ENCODE measurements at places on chromosomes 2 and 18. TPM values are rescaled to one million over a fixed set of nuclear protein-coding genes. Genes with fewer than 3 reads are reported as not detected.

Gene CWC22
- 11.6 TPM for total RNA-seq

Gene ANKRD44
- 7.4 TPM for total RNA-seq

Gene SNED1
- 8.0 TPM for total RNA-seq

Gene EPAS1
- 200 TPM for total RNA-seq

Gene TUBA4B
- total RNA-seq = not detected

Gene SEMA4C
- 18.2 TPM for total RNA-seq

Gene ELOA2
- not detected for total RNA-seq

Gene LRRC30
- total RNA-seq = not detected

Gene DSG1
- 0.89 TPM for total RNA-seq

GRCh38 chr2:65390134-65390533 is 42.3 kb downstream of the SPRED2 start:
- DNase-seq = no peak

GRCh38 chr2:48126162-48126561 is 219.9 kb upstream of the FBXO11 start:
- DNase-seq = peak; percentile 47

DNA sequence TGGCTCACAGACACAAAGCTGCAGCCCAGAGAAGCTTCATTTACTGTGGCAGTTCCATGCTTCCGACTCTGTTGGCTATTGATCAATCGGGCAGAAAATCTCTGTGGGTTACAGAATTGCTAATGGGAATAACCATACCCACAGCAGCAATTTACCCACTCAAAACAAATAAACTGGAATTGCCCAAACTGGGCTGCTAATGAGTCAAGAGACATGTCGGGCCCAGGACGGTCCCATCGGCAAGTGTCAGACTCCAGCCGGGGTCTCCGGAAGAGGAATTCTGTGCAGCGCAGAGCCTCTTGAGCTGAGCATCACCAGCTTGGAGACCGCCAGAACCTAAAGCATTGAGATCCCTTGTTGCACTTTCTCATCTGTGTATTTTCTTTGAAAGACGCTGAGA is 67.8 kb downstream of the TMEM18 start:
- DNase-seq = no peak

DNA sequence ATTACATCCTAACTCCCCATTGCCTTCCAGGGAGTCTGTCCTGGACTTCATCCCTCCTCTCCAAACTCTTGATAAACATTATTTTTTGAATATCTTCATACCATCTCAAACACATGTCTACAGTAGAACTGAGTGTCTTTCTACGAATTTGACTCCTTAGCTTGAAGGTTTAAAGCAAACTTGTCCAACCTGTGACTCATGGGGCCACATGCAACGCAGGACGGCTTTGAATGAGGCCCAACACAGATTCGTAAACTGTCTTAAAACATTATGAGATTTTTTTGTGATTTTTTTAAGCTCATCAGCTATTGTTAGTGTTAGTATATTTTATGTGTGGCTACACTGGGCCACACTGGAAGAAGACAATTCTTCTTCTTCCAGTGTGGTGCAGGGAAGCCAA is 98.1 kb downstream of the PARD3B start:
- no peak for DNase-seq

- DNase-seq = no peak
Measured at GRCh38 chr2:228876276-228876675, 394.8 kb downstream of the PID1 start.

- DNase-seq = no peak
Measured at GRCh38 chr2:39608263-39608575, 57.5 kb upstream of the TMEM178A start.

GRCh38 chr2:215830304-215830703 is 183.0 kb downstream of the MREG start:
- peak; percentile 46 for DNase-seq

DNA sequence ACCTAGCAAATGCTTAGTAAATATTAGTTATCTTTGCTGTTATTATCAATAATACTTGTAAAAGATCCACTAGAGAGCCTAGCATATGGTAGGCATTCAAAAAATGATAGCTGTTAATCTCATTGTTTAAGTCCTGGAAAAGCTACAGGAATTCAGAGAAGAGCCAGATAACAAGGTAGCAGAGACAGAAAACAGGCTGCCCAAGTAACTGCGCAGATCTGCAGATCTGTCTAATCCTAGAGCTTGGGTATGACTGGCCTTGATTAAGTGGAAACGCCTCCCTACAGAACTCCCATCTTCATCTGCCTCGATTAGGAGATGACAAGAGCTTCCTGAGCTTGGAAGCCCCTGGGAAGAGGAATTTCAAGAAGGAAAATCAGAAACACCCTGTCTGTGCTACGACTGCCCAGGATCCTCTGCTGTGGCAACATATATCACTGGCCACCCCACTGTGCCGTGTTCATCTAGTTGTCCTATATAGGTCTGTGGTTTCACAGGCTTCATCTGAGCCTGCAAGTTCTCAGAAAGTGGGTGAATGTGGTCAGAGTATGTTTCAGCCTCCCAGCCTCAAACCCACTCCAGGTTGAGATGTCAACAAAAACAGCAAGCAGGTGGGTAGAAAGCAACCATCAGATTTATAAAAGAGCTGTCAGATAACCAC is 151.5 kb upstream of the PKDCC start:
- DNase-seq = no peak

DNA sequence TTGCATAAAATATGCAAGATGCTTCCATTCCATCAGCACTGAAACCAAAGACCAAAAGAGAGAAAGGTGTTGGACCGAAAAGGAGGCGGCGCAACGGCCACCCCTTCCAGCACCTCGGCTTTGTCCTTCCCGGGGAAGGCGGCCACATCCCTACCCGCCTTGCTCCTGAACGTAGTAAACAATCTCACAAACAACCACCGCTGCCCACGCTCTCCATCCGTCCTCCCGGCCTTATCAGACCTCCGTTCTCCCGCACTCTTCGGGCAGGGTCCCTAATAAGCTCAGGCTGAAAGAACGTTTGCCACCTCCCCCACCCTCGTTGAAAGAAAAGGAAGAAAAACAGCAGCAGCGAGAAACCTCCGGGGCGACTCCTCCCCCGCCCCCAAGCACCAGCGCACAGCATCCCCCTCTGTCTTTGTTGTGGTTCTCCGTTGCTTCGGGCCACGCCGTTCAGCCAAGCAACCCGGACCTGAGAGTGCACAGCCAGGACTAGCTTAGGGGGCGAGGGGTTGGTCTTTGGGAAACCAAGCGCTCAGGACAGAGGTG is 4.4 kb downstream of the EVX2 start:
- DNase-seq = no peak

- DNase-seq = no peak
Measured at GRCh38 chr18:7117390-7118355, at the start of gene LAMA1. Gene LAMA1, minus strand, starts transcription at chr18:7117797. Its CDS starts 77 bp downstream, at chr18:7117720.

- no peak for DNase-seq
Measured at GRCh38 chr2:235850771-235851551, 317.2 kb downstream of the GBX2 start.

DNA sequence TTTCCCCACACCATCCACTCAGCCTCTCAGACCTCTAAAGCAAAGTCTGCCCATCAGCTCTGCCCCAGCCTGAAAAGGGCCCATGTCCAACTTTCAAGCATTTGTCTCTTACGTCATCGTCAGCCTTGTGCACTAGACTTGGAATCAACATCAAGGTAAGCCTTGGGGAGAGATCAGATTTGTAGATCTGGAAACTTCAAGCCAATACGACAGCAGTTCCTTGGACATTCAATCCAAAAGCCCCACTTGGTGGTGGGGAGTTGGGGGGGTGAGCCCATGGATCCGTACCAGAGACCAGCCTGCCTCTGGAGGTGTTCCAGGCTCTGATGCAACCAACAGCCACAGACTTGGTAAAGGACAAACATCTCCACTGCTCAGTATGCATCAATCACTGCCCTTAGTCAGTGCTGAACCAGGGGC is 206.8 kb upstream of the MEIS1 start:
- peak; percentile 55 for DNase-seq

GRCh38 chr2:170176212-170176611 is 1.7 kb upstream of the MYO3B start:
- no peak for DNase-seq

- no peak for DNase-seq
Measured at GRCh38 chr2:19216238-19216637, 142.2 kb downstream of the OSR1 start.

- peak; percentile 84 for DNase-seq
Measured at GRCh38 chr2:217713395-217714286, 289.2 kb downstream of the TNS1 start.

DNA sequence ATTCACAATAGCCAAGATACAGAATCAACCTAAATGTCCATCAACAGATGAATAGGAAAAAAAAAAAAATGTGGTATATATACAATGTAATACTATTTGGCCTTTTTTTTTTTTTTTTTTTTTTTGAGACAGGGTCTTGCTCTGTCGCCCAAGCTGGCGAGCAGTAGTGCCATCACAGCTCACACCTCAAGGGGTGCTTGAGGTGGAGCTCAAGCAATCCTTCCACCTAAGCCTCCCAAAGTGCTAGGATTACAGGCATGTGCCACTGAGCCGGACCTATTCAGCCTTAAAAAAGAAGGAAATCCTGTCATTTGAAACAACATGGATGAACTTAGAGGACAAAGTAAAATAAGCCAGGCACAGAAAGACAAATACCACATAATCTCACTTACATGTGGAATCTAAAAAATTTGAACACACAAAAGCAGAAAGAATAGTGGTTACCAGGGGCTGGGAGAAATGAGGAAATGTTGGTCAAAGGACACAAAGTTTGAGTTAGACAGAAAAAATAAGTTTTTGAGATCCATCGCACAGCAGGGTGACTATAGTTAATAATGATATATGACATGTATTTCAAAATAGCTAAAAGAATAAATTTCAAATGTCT is 26.0 kb downstream of the TLK1 start:
- DNase-seq = no peak

- no peak for DNase-seq
Measured at GRCh38 chr2:167144179-167144898, 256.1 kb downstream of the XIRP2 start.

- no peak for DNase-seq
Measured at GRCh38 chr2:232659359-232659758, 26.0 kb downstream of the EFHD1 start.

DNA sequence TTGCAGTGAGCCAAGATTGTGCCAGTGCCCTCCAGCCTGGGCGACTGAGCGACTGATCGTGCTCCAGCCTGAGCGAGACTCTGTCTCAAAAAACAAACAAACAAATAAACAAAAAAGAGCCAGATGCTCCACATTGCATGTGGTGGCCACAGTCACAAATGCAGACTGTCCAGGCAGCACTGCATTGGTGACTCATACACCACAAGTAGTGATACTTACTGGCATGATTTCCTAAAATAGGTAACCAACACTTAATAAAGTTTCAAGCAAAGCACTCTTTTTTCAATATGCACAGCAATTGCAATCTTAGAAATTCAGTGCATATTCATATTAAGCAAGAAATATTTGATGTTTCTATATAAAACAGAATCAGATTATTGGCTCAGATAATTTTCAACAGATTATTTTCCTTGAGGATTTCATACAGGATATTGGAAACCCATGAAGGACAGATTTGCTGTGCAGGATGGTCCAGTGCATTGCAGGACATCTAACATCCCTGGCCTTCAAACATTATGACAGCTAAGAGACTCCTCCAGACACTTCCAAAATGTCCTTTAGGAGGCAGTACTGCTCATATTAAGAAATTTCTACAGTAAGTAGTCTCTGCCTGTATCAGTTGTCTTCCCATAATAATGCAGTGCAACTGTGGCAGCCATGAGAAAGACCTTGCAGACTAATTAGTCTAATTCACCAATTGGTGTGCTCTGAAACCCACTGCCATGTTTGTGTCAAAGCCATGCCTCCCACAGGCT is 10.5 kb upstream of the SLC1A4 start:
- DNase-seq = no peak

DNA sequence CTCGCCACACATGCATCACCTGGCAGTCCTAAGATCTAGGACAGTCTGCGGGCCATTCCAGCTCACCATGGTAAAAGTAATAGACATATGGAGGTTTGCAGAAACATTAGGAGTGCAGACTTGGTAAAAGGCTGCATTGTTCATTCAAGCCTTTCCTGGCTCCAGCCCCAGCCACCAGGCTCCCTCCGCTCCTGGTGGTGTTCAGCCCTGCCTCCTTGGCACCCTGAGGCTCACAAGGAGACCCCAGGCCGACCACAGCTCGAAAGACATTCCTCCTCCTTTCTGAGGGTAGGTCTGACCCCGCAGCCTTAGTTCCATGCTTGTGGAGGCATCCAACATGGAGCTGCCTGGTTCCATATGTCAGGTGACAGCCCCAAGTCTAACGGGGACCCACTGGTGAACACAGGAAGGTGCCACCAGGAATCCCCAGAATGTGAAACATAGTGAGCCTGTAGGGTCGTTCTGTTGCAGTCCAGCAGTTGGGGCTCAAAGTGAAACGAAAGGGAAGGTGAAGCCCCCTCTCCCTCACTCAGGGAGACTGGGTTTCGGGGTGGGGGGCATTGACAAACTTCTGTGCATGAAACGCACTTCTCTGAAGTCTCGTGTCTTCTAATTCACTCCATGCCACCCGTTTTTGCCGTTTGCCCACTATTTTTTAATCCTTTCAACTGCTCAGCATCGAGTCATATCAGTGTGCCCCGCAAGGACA is 5.0 kb upstream of the SP100 start:
- DNase-seq = no peak

- no peak for DNase-seq
Measured at GRCh38 chr2:143081616-143082015, 47.6 kb upstream of the ARHGAP15 start.

- no peak for DNase-seq
Measured at GRCh38 chr18:10006311-10006893, 92.6 kb downstream of the VAPA start.

GRCh38 chr2:126085011-126085795 is 570.8 kb upstream of the GYPC start:
- DNase-seq = no peak

GRCh38 chr2:231181860-231182512 is 16.4 kb upstream of the ARMC9 start:
- DNase-seq = peak; percentile 82

- DNase-seq = peak; percentile 49
Measured at GRCh38 chr2:168188002-168188401, 59.4 kb downstream of the STK39 start.

- no peak for DNase-seq
Measured at GRCh38 chr2:191894681-191895147, 47.8 kb upstream of the CAVIN2 start.

DNA sequence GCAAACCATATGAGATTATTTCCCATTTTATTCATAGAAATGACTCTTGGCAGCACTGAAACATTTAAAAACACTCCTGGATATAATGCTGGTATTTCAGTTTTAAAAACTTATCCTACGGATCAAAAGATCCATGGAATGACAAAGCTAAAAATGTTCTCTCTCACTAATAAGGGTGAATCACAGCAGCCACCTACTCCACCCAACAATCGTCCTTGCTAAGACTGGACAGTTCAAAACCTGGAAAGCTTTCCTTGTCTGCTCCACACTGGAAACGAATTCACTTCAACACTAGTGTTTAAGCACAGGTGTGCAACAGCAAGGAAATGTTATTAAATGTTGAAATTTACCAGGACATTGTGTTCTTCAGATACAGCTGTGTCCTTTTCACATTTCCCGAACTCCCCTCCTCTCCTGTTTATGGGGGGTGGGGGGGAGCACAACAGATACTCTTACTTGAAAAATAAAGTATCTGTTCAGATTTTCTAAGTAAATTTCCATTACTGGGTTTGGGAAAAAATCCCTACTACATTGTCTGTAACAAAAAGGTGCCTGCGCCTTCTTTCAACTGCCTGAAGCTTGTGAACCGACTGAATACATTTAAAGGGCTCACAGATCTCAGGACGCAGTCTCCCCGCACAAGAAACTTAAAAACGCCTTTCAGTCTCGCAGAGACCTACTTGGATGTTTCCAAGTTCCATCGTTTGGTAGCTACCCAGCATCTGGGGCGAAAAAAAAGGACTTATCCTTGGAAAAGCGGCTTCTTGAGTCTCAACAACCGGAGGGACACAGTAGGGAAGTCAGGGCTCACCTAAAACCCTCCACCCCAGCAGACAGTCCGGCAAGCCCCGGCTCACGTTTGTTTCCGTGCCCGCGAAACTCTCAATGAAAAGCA is 1.3 kb downstream of the YWHAQ start:
- DNase-seq = no peak

All from Right ventricle myocardium superior (tissue), 1 donor.